ENCODE measurements at places on chromosomes 11 and 22.

GRCh38 chr11:94597896-94598295 lies 30.7 kb downstream of the PIWIL4 start:
- DNase-seq: no peak

DNA sequence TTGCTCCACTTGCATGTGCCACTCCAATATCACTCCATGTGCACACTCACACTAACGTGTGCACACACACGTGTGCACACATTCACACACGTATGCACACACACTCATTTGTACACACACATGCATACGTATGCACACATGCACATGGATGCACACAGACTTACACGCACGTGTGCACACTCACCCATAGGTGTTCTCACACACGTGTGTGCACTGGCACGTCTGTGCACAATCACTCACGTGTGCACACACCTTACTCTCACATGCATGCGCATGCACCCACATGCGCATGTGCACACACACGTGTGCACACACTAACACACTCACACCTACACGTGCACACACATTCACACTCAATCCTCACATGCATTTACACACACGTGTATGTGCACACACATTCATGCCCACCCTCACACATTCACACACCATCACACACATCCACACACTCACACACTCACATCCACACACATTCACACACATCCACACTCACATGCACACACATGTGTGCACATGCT lies 9.3 kb upstream of the MS4A15 start:
- DNase-seq: no peak

DNA sequence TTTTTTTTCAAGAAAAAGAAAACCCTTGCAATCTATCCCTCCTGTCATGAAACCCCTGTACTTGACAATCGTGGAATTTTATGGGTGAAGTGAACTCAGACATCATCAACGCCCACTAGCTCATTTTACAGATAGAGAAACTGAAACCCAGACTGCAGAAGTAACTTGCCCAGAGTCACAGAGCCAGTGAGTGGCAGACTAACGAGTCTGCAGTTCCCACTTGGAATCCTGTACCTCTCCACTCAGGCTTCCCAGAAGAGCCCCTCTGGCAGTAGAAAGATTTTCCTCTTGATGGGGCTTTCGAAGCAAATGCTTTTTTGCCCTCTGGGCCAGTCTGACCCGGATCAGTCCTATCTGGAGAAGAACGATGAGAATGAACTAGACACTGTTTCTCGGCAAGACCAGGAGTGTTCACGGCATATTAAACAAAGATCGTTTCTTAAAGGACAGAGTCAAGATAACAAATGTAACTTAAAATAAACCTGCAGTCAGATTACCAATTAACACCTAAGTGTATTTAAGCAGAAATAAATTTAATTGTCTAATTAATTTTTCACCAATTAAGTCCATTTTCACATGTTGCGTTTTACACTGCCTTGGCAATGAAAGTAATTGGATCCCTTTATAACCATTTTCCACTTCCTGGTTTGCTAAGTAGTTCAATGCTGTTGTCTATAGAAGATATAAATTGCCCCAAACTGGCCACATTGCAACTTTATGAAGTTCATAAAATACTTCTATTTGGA lies 61.3 kb upstream of the CREB3L1 start:
- DNase-seq: no peak

DNA sequence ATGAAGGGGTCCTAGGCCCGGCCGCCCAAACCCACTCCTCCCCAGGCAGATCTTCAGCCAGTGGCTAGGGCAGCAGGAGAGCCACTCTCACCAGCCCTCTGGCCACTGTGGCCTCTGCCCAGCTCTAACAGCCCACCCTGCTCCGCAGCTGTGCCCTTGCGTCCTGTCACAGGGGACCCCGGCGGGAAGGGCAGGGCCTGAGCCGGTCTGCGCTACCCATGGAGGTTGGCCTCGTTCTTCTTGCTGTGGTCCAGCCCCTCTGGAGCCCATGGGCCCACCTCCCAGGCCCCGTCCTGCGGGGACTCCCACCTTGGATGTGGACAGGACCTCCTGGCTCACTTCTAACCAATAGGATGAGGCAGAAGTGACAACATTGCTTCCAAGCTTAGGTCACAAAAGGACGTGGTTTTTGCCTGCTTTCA lies 38.3 kb upstream of the TH start:
- DNase-seq: no peak
